ENCODE measurements at places on chromosomes 5 and 9.

DNA sequence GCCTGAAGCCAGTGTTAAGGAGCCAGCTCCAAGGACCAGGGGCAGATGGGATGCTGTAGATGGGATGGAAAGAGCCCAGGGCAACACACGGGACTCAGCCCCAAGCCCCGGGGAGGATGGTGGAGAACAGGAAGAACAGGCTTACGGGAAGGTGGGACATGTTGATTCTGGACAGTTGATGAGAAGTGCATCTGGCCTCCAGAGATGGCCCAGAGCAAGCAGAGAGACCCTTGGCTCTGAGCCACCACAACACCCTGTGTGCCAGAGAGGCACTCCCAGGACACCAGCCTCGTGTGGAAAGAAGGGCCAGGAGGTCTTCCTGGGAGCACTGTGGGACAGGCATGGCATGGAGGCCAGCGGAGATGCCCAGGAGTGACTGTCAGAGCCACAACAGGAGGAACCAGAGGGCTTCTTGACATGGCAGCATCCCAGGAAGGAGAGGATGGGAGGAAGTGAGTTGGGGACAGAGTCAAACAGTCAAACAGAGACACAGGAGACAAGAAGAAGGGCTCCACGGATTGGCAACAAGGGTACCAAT, 156.3 kb upstream of the MVB12B start:
- no peak for DNase-seq

DNA sequence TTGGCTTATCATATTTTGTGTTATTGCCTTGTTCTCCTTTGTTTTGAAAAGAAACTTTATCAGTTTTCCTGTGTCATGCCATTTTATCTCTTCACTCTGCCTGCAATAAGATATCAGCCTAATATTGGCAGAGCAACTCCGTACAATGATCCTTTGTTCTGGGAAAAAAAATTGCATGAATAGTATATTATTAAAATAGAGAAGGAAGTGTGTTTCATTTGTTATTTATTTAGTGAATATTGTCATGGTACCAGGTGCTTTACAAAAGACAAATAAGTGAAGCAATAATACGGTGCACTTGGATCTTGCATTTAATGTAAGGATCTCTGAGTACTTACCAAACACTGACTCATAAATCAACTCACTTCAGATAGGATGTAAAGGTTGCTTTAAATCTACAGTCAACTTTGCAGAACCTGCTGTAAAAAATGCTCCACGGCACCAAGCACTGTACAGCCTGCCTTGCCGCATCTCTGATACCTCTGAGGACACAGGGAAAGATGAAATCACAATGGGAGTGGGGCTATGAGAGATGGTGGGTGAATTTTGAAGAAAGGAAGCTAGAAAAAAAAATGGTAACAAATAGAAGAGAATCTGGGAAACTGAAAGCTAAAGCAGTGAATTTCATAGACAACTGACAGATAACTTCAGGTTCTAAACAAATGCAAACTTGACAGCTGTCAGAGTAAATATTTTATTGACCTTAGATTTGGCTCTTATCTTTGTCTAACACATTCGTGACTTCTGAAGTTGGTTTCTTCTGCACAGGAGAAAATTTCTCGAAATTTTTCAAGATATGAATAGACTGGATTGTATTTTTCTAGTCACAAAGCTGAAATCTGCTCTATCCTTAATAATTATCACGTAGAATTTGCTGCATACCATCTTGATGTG, 232.1 kb downstream of the ENC1 start:
- DNase-seq, result no peak

- DNase-seq, result peak; percentile 71
These were observed at the start of gene SUSD3 for GRCh38 chr9:93058355-93059010. Gene SUSD3, plus strand, starts transcription at chr9:93058701. Its CDS starts 42 bp downstream, at chr9:93058743.

- peak; percentile 12 for DNase-seq
These were observed 16.6 kb upstream of the GRHPR start for GRCh38 chr9:37405764-37406380.

DNA sequence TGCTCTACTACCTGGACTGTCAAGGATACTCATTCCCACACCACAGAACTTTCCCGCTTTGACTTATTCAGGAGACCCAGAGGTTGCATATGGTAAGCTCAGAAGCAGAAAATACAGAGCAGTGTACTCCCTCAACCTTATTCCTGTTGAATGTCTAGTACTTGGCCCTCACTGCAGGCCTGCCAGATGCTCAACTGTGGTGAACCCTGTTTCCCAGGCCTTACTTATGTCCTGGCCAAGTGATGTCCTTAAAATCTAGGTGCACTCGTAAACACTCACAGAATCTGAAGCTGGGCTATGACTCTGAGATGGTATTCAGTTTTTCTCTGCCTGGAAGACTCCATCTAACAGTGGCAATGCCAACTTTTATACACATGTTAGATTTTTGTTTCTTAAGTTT, 21.0 kb downstream of the DIAPH1 start:
- DNase-seq, result no peak

DNA sequence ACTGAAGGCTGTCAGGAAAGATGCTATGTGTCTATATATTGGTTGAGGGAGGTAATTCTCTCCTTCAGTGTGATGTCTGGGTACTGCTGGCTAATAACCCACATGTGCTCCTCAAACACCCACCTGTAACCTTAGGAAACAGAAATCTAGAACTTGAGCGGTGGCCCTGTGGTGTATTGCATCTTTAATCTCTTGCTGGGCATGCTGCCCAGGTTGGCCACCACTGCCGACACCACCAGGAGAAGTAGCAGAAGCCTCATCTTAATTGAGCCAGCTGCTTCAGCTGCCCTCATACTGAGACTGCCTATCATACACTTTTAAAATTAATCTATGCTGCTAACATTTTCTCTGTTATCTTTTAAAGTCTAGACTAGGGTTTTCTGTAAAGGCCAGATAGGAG, 103.5 kb upstream of the C5orf63 start:
- no peak for DNase-seq

DNA sequence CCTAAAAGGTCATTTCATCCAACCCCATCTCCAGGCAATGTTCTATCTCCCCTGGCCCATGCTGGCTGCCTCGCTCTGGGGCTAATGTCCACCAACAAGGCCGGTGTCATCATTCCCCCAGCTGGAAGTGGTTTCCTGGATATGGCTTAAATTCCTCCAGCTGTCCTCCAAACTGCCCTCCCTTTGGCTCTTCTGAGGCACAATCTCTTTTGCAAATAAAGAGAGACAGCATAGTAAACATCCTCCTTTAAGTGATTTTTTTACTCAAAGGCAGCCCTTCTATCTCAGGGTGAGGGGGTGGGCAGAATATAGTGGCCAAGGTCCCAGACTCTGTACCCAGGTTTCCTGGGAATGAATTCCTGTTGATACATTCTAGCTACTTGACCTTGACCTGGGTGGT, 117.4 kb upstream of the PANK3 start:
- no peak for DNase-seq

- peak; percentile 33 for DNase-seq
These were observed 42.0 kb downstream of the TRPM3 start for GRCh38 chr9:71079451-71079850.

GRCh38 chr5:142221091-142221860, 103.5 kb downstream of the SPRY4 start:
- DNase-seq, result peak; percentile 40

GRCh38 chr9:6686396-6686795, 40.9 kb upstream of the GLDC start:
- DNase-seq, result peak; percentile 65

GRCh38 chr5:127447827-127448226, 69.6 kb upstream of the PRRC1 start:
- no peak for DNase-seq

GRCh38 chr9:136613824-136614371, 48.8 kb upstream of the EGFL7 start:
- DNase-seq, result no peak

DNA sequence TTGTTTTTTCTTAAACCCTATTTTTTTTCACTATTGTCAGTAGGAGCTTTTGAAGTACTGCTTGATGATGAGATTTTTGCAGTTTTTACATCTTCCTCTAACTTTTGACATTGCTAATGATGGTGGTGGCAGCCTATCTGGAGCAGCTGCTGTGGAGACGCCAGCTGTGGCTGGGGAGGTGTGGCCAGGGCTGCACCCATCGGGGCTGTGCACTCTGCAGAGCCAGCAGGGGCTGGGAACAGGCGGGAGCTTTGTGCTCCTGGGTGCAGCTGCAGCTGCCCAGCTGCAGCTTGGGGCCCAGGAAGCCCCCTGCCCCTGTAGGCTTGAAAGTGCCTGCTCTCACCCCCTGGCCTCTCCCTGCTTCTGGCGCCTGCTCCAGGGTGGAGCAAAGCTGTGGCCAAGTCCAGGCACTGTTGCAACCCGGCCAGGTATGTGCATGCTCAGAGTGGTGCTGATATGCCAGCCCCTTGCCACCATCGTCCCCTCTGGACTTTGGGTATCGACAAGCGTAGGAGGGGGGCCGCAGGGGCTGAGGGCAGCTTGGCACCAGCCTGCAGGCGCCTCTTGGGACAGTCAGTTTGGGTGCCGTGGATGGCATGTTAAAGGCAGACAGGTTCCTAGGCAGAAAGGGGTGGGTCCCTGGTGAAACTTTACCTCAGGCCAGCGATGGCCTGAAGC, 39.2 kb downstream of the FER start:
- DNase-seq, result no peak

DNA sequence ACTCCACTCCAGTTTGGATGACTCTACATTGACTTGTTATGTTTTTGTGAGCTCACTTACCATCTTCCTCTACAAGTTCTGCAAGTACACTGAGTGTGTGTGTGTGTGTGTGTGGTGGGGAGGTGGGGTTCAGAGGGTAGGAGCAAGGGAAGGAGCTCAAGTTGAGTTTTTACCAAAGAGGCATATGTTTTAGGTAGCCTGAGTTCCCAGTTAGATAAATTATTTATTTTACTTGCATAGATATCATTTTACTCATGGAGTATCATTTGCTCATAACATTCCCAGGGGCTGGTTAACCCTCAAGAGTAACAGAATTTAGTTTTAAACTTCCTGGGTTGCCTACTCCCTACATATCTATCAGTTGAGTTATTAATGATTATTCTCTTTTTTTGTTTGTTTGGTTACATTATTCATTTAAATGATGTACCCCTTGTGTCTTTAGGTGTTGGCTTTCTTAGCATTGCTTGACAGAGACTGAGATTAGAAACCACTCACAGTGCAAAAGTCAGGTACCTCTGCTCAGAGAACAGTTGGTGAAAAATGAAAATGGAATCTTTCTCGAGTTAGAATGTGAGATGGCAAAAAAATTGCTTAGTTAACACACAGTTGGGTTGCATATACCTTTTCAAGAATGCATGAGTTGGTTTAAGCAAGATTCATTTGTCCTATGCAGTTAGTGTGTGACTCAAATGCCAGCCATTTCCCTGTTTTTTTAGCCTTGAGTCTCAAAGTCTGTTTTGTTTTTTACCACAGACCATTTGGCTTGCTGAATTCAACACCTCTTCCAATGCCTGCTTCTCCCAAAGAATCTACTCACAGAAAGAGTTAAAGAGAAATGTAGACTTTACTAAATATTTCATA, 29.2 kb downstream of the TNFSF8 start:
- DNase-seq, result peak; percentile 17

- peak; percentile 96 for DNase-seq
These were observed 42.3 kb downstream of the MACROH2A1 start for GRCh38 chr5:135356522-135357318.

DNA sequence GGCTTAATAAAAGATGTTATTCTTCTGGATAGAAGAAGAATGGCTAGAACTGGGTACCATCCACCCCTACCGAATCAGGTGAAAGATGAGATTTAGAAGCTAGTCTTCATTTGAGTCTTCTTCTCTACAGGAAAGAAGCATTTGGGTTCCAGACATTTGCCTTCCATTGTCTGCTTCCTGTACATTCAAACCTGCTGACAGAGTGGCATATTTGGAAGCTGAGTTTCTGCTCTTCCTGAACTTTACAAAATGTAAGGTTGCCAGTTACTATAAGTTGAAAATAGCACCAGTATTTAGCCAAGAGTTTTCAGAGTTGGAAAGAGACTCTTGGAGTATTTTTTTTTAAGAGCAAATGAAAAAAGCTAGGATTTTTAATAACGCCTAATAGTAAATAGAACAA, 525.4 kb upstream of the TLE4 start:
- no peak for DNase-seq

- DNase-seq, result no peak
These were observed 556.4 kb upstream of the CTNND2 start for GRCh38 chr5:12460493-12461261.

- no peak for DNase-seq
These were observed 172.1 kb downstream of the RASEF start for GRCh38 chr9:82890865-82891264.

Data from cardiac fibroblast (primary cell).